Stimulated activated naive CD4-positive, alpha-beta T cell treated with Interleukin-2 at 50 U/mL for 16 hours (primary cell): ENCODE measurements at places on chromosomes 16 and 17.

- no peak for DNase-seq
Observed at GRCh38 chr17:7932949-7933348, 943 bp downstream of the CNTROB start.

DNA sequence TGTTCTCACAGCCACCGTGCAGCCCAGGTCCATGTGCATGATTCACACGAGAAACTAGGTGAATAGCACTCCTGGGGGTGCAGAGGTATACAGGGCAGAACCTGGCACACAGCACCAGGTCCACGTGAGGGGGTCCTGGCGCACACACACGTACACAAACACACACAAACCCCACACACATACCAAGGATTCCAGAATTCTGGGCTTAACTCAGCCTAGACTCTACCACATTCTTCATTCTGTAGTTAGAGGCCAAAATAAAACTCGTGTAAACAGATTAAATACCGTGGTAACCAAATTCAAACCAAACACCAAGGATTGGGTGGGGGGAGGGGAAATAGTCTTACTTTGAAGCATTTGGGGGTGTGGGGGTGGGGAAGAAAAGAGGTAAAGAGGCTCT lies 58.5 kb downstream of the XYLT1 start:
- no peak for DNase-seq

GRCh38 chr17:78458091-78458490 lies 79.6 kb downstream of the PGS1 start:
- no peak for DNase-seq

- no peak for DNase-seq
Observed at GRCh38 chr17:73548620-73549311, 95.5 kb downstream of the SDK2 start.

DNA sequence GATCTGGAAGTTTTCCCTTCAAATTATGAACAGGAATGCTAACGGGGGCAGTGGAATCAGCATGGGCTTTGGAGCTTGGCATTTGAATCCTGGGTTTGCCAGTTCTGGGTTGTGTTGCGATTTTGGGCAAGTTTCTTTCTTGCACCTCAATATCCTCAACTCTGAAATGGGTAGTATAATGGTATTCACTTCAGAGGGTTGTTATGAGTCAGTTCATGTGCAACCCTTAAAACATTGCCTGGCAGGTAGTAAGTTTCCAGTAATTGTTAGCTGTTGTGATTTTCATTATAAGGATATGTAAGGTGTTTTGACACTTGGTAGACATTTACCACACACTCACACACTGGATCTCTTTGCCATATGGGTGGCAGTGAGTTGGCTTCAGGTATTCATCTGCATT lies 33.4 kb downstream of the SNX29 start:
- DNase-seq, result no peak

GRCh38 chr16:12094537-12095265 lies 118.2 kb downstream of the SNX29 start:
- DNase-seq, result no peak

DNA sequence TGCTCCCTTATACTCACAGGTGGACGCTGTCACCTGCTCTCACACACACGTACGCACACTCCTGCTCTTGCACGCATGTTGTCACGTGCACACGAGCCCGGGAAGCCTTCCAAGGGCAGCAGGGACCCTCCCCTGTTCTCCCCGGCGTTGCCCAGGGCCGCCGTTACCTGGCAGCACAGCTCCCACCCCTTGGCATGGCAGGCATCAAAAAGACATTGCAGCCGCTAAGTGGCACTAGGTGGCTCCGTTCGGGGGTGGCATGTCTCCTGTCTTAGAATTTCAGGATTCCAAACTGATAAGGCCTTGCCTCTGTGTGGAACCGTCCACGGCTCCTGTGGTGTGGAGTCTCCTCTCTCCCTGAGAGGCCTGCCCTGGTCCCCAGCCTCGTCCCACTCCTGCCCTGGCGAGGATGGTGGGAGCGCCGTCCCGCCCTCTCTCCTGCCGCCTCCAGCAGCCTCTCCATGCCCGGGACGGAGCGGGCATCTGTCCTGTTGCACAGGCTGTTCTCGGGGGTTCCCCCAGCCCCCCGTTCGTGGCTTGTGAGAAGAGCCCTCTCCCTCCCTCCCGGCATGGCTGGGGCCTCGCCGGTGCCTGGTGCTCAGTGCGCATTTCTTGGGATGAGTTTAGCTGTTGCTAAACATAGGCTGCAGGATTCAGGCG lies 126.7 kb upstream of the GSE1 start:
- no peak for DNase-seq

- no peak for DNase-seq
Observed at GRCh38 chr17:4789701-4789950, 862 bp downstream of the GLTPD2 start.

DNA sequence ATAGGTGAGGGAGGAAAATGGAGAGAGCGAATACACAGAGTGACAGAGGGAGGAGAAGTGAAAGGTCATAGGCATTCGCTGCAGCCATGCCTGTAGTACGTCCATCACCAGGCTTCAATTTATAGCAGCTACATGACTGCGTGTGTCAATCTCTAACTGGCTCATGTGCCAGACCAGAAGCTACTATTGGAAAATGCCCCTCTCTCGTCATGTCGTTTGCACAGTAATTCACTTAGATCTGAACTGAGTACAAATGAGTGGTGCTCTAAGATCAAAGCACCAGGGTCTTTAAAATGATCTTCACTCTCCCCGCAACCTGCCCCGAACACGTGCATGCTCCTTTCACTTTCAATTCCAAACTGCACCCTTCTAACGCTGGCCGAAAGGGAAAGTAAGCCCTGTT lies 51.3 kb downstream of the ADCY9 start:
- DNase-seq, result peak; percentile 16

- no peak for DNase-seq
Observed at GRCh38 chr17:46836500-46836899, 14.9 kb upstream of the WNT9B start.

DNA sequence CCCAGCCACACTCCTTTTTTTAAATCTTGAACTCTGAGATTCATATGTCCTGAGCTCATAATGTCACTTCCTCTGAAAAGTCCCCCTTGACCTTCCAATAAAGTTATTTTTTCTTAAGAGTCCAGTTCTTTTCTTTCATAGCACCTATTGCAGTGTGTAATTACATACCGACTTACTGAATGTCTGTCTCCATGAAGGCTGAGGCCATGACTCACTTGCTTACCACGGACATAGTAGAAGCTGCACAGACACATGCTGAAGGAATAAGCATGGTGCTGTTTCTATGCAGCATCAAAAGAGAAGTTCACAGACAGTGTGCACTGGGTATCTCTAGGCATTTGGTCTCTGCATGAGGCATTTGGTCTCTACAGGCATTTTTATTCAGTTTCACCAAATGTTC lies 77.2 kb downstream of the C17orf67 start:
- no peak for DNase-seq

GRCh38 chr16:561957-562938 lies 2.1 kb downstream of the PRR35 start:
- no peak for DNase-seq
